ENCODE measurements at places on chromosomes 5 and 9.
A peak's percentile ranks its signal among the peaks of the same experiment; 100 is the strongest.

DNA sequence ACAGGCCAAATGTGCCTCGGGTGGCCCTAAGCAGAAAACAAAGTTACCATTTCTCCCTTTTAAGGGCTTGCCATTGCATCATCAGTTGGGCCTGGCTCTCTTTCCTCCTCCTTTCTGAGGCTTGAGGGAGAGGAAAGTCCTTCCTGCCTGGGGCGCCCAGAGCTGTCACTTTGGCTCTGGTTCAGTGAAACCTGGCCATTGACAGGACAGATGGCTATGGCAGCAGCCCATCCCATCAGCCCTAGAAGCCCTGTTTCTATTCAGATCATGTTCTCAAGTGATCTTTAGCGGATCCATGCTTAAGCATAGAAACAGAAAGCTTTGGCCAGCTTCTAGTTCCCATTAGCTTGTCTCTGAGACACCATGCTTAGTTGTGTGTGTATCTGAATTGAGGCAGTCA, 293.4 kb downstream of the YTHDC2 start:
- DNase-seq = no peak

DNA sequence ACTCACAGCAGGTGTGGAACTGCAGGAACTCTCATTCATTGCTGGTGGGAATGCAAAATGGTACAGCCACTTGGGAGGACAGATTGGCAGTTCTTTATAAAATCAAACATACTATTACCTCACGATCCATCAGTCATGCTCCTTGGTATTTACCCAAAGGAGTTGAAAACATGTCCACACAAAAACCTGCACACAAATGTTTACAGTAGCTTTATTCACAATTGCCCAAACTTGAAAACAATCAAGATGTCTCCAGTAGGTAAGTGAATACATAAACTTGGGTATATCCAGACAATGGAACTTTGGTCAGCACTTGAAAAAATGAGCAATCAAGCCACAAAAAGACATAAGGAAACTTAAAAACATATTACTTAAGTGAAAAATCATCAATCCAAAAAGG, 215.5 kb downstream of the IRX1 start:
- DNase-seq = no peak

- no peak for DNase-seq
These were observed 41.2 kb downstream of the RCL1 start for GRCh38 chr9:4833781-4834560.

DNA sequence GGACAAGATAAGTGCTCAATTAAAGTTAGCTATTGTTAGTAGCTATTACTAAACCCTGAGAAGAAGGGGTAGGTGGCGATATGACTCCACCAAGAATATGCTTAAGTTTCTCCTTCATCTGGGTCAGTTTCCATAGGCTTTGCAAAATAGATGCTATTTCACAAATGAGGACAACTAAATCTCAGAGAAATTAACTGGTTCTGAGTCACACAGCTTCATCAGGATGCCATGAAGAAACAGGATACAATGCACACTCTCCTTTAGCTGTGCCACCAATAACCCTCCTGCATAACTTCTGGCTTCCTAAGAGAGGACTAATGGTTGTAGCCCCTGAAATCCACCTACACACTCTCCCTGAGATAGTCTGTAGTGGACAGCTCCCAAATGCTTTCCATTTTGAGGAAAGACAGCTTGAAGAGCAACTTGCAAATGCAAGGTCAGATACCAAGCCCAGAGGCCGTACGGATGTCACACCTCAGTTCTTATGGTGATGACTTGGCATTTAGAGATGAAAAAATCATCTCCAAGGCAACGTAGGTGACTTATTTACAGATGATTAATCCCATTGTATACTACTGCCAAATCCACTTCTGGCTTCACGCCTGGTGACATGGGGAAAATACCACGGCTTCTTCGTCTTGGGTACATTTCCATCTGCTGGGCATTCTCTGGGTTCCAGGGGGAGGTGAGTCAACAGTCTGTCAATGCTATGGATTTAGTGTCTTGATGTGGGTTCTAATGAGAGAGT, 251.4 kb upstream of the IL12B start:
- no peak for DNase-seq

DNA sequence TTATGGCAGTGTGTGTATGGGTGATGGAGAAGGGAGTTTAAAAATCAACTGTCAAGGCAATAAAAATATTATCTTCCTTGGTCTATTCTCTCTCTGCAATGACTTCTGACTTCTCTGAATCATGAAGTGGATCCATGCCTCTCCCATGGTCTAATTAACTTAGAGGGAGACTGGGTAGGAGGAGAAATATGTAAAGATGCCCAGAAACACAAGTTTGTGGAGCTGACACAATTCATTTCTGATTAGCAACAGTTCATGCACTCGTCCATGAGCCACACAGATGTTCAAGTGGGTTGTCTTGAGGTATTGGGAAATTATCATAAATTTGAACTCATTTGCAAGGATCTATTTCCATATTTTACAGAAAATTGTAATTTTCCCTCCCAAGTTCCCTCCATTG, 38.1 kb downstream of the INSYN2B start:
- no peak for DNase-seq

GRCh38 chr9:76374783-76375559, 19.3 kb downstream of the RFK start:
- peak; percentile 63 for DNase-seq

- DNase-seq = no peak
These were observed 15.4 kb upstream of the RFX3 start for GRCh38 chr9:3541206-3541605.

- DNase-seq = no peak
These were observed 6.3 kb downstream of the SLC12A7 start for GRCh38 chr5:1105350-1106265.

DNA sequence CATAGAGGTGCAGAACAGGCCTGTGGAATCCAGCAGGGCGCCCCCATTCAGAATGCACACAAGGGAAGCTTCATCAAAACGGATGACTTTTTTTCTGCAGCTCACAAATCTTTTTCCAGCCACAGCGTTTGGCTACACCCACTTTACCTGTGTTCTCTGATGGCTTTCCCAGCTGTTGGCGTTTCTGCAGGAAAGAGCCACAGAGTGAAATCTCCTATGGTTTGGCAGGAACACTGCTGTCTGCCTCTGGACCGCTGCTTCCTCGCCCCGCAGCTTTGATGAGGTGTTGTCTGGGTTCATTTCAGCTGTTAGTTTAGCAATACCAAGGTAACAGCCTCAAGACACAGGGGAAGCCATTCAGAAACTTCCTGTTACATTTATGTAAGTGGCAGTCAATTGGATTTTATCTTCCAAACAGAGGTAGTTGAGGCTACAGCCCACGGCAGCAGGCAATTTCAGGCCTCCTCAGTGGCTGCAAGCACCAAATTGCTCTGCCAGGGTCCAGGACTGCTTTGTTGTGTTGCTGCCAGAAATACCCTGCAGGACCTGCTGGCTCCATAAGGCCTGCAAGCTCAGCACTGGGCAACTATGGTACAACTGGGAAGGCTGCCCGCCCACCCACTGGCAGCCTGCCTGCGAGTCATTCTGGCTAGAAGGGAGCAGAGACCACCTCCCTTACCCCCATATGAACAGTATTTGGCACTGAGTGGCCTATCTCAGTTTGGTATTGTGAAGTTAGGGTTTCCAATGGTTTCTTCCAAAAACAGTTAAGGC, 96.7 kb downstream of the MVB12B start:
- no peak for DNase-seq

- DNase-seq = peak; percentile 29
These were observed 39.6 kb downstream of the RXRA start for GRCh38 chr9:134365791-134366222.

- no peak for DNase-seq
These were observed 2.5 kb upstream of the TMEM174 start for GRCh38 chr5:73170522-73170921.

DNA sequence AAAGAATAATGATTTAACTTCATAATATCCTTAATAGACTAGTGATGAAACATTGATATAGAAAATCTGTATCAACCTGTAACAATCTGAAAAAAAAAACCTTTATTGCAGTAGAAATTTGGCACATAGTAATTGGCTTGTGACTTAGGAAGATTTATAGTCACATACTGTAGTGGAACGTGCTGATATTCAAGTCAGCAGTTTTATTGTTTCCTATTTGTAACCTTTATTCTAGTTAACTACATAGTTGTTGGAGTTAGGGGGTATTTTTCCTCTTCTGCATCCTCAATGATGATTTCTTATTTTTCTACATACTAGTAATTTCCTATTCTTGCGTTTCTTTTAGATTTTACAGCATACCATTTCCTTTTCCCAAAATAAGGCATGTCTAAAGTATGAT, 14.5 kb upstream of the LRRC70 start:
- no peak for DNase-seq

GRCh38 chr9:79644601-79645000, 72.8 kb downstream of the TLE4 start:
- no peak for DNase-seq

DNA sequence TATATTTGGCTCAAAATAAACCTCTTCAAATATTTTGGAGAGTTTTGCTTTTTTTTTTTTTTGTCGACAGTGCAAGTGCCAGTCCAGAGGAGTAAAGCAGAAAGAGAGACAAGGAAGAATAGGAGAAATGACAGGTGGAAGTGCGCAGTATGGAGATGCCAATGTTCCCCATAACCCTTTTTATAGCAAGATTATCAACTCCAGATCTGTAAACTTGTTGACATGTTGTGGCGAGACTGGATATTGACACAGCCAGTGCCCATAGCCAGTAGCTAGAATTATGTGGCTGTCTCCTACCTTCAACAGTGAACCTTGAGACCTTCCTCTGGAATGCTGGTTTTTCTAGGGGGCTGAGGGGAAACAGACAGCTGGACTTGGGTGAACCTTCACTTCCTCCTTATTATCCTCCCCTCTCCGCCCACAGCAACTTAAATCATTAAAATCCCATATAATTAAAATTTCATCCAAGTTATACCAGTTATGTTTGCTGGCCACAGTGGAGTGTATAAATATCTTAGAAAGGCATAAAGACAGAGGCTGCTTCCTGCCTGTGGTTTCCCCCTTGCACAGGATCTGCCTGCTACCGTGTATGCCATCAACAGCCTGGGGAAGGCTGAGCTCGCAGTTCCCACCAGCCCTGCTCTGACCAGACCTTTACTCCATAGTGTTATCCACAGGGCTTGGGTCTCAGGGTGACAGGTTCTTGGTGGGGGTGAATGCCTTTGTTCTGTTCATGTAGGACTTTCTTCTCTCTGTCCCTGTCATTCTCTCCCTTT, 112.3 kb upstream of the ANKH start:
- no peak for DNase-seq

GRCh38 chr9:89953824-89954615, 349.2 kb downstream of the GADD45G start:
- DNase-seq = no peak

GRCh38 chr5:19975795-19976194, 12.2 kb downstream of the CDH18 start:
- DNase-seq = no peak

DNA sequence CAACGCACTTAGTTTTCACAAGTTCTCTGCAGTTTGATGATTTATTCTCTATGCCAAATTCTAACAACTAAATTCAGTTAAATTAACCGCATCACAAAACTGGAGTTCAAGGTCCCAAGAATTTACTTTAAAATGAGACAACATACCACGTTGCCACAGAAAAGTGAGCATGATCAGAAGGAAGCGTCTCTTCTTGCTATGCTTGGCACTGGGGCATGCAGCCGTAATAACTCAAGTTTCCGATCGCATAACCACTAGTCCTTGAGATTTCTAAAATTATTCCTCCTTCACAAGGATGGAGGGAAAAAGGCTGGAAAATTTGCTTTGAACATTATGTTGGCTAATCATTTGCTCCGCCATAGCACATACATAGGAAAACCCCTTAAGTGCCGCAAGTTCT, 13.9 kb downstream of the NFIB start:
- no peak for DNase-seq

- DNase-seq = no peak
These were observed 10.4 kb downstream of the TEX48 start for GRCh38 chr9:114671605-114672004.

- DNase-seq = no peak
These were observed 30.6 kb downstream of the TTC39B start for GRCh38 chr9:15276328-15276938.

DNA sequence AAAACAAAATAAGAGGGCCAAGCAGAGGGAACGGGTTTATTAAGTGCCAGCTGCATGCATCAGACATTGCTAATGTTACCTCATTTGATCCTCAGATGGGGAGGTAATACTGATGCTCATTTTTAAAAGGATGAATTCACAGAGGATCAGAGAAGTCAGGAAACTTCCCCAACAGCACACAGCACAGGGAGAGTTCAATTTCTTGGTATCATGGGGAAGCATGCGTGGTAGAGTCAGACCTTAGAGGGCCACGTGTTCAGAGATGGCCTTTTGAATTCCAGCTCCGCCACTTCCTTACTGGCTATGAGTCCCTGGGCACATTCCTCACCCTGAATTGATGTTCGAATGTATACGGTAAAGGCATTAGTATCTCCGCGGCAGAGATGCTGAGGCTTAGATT, 108.3 kb downstream of the MYO10 start:
- DNase-seq = no peak

- DNase-seq = no peak
These were observed 9.9 kb upstream of the GRHPR start for GRCh38 chr9:37412431-37413151.

DNA sequence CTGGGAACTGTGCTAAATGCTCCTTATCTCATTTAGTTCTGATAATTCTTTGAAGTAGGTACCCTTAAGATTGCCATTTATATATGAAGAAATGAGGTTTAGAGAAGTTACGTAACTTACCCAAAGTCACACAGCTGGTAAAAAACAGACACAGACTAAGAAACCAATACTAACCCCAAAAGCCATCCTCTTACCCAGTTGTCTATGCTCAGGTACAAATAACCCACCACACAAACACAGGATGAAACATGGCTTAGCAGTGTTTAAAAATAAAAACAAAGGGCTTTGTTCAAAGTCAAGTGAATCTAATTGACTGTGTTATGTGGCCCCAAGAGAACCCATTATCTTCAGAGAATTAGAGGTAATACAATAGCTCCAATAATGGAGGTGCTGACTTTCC, 37.0 kb upstream of the IL7R start:
- no peak for DNase-seq

- DNase-seq = no peak
These were observed 10.6 kb upstream of the NR3C1 start for GRCh38 chr5:143413958-143414669.

Measured in BJ (cell line).